ENCODE measurements at places on chromosomes 3 and 15. TPM values are rescaled to one million over a fixed set of nuclear protein-coding genes. Genes with fewer than 3 reads are reported as not detected.

DPPA2 gene
- polyA plus RNA-seq = not detected

DNA sequence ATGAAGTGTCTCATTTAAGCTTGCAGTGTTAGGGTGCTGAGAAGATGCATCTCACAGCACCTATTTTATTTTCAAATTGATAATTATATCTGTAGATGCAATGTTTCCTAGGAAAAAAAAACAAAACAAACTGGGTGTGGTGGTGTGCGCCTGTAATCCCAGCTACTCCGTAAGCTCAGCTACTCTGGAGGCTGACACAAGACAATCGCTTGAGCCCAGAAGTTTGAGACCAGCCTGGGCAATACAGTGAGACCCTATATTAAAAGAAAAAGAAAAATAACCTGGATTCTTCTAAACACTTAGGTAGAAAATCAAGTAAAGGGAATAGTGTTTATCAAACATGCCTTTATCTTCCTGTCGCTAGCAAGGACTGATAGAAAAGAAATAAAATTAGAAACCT lies 1.9 kb downstream of the MINDY2 start:
- DNase-seq = no peak

- no peak for DNase-seq
Measured at GRCh38 chr15:68552344-68552743, 26.4 kb upstream of the CORO2B start.

DNA sequence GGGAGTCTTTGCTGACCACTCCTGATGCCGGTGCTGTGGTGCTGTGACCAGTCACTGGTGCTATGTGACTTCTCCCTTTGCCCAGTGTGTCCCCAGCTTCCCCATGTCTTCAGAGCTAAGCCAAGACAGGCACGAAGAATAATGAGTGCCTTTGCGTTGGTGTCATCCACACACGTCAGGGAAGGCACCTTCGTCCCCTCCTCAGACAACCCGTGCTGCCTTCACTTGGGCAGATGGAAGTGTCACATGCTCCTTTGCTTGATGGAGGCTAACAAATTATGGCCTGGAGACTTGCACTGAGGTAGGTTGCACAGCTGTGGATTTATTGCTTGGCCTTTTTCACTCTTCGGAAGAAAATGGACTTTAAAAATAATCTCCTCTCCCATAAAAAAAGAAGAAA lies 291.8 kb downstream of the OCA2 start:
- no peak for DNase-seq
